ENCODE measurements at places on chromosomes 7 and 10.

- DNase-seq = peak; percentile 55
Observed at GRCh38 chr7:46321556-46322205, 400.6 kb upstream of the IGFBP3 start.

GRCh38 chr7:66967029-66967428 is 28.4 kb downstream of the SBDS start:
- DNase-seq = no peak

GRCh38 chr10:93554760-93555432 is 11.6 kb upstream of the FFAR4 start:
- DNase-seq = peak; percentile 72

- no peak for DNase-seq
Observed at GRCh38 chr7:157723205-157723604, 386.4 kb downstream of the DNAJB6 start.

GRCh38 chr7:69612981-69613380 is 14.7 kb downstream of the AUTS2 start:
- DNase-seq = no peak

GRCh38 chr10:35934642-35934995 is 292.5 kb upstream of the FZD8 start:
- DNase-seq = no peak

DNA sequence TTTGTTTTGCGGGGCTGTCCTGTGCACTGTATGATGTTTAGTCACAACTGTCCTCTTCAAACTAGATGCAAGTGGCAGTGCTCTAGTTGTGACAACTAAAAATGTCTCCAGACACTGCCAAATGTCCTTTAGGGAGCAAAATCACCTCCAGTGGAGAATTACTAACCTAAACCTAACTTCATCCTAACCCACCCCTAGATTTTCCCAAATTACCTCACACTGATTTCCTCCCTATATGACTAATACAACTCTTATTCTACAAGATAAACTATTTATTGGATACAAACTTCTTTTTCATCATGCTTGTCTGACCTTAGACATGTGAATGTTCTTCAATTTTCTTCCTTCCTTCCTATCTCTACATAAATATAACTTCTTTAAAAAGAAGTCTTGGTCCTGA is 26.4 kb downstream of the PNPLA8 start:
- DNase-seq = no peak

DNA sequence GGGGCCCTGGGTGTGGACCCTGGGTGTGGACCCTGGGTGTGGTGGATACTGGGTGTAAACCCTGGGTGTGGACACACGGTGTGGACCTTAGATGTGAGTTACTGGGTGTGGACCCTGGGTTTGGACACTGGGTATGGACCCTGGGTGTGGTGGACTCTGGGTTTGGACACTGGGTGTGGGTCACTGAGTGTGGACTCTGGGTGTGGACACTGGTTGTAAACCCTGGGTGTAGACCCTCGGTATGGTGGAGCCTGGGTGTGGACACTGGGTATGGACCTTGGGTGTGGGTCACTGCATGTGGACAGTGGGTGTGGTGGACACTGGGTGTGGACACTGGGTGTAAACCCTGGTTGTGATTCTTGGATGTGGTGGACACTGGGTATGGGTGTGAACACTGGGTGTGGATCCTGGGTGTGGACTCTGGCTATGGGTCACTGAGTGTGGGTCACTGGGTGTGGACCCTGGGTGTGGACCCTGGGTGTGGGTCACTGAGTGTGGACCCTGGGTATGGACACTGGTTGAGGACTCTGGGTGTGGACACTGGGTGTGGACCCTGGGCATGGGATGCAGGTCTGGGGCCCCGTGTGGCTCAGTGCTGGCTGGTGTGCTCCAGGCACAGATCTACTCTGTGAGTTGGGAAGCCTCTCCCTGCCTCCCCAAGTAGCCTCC is 356.2 kb downstream of the GLRX3 start:
- no peak for DNase-seq

- no peak for DNase-seq
Observed at GRCh38 chr10:48467669-48468068, 137.2 kb downstream of the ARHGAP22 start.

DNA sequence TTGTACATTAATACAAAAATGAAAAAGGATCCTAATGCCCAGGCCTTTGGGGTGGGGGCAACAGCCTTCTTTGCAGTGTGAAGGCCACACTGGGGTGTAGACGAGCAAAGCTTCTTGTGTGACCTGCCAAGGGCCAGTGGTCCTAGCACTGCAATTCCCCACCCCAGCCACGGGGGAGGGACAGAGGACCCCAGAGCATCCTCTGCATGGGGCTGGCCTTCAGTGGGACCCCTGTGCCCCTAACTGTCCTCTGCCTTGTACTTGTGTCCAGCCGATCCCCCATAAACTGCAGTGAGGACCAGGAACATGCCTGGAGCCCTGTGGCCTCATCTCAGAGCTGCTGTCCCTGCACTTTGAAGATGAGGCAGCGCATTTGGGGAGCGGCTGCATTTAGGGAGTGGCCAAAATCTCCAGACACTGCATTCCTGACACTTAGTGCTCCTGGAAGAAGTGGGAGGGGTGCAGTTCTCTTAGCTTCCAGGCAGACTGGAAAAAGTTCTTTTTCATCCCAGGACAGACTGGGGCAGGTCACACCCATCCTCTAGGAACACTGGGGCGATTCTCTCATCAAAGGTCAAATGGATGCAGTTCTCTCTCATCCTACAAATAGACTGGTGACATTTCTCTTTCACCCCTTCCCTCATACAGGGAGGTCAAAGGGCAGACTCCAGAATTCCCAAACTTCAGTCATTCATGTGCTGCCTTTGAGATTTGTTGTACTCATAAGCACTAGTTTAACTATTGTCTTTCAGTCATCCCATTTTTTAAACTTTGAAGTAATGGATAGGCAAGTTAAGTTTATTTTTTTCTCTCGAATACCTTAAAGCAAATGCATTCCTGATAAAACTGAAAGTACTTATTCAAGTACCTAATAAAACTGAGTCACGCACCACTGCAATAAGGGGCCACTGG is 922 bp upstream of the MYO1G start:
- peak; percentile 24 for DNase-seq

- DNase-seq = no peak
Observed at GRCh38 chr7:13093160-13093559, 405.7 kb downstream of the ARL4A start.

GRCh38 chr7:6649241-6649961 is 12.3 kb downstream of the ZNF316 start:
- no peak for DNase-seq

- no peak for DNase-seq
Observed at GRCh38 chr7:51607447-51607846, 290.8 kb upstream of the COBL start.

- no peak for DNase-seq
Observed at GRCh38 chr7:82028097-82028496, 258.2 kb upstream of the HGF start.

- DNase-seq = no peak
Observed at GRCh38 chr7:476736-477360, 42.8 kb downstream of the PDGFA start.

DNA sequence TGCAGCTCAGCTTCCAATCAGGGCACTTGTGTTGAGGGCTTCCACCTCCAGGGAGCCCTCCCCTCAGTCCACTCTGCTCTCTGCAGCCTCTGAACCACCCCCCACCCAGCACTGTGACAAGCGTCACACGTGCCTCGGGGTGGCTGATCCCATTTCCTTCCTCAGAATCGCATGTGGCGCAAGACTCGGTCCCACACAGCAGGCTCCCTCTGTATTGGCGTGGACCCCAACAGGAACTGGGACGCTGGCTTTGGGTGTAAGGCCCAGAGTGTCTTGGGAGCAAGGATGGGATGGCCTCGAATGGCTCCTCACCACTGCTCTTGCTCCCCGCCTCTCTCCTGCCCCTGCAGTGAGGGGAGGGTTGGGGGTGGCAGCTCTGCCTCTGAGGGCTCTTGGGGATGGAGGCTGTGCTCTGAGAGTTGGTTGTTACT is 4.1 kb downstream of the CPA1 start:
- DNase-seq = no peak
